ENCODE measurements at places on chromosomes 1 and 21.

DNA sequence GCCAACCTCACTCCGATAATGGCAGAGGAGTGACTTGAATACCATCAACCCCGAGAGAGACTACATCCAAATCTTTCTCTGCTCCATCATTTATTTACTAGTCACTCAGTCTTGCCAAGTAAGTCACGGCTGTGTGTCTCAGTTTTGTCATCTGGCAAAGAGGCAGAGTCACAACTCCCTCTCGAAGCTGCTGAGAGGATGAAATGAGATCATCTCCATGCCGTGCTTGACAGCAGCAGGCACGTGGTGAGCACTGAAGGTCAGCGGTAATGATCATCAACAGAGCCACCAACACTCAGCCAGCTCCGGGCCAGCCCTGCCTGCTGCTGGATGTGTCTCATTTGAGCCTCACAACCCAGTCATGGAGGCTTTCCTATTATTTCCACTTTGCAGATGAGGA is 19.9 kb downstream of the ALDH4A1 start:
- DNase-seq = peak; percentile 29

- peak; percentile 49 for DNase-seq
These were observed 107.8 kb downstream of the SIK1 start for GRCh38 chr21:43318841-43319781.

DNA sequence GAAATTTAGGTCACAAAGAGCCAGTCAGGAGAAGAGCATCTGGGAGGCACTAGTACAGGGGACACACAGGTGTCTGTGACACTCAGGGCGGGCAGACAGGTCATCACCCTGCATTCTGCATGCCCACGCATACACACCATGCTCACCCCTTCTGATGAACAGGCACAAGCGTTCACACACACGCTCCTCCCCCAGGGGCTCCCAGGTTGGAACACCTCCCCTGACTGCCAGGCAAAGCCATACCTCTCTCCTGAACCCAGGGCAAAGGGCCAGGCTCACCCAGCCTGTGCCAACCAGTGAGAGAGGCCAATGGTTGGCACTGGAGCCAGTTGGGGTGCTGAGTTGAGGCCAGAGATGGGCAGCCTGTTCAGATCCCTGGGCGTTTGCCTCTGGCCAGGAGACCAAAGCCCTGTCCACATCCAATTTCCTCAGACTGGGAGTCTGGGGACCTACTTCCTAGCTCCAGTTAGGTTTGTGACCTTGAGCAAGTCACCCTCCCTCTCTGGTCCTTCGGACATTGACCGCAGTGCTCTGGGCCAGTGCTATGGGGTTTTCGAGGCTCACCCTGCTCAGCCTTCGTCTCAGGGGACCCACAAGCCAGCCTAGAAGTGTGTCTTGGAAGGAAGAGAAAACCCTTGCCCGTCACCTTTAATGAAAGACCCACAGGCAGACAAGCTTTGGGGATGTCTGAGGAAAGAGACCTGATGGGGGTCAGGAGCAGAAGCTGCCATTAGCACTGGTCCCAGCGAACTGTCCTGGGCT is 5.8 kb upstream of the LAD1 start:
- no peak for DNase-seq

- DNase-seq = peak; percentile 99
These were observed 87.9 kb upstream of the HMCN1 start for GRCh38 chr1:185646202-185646683.

DNA sequence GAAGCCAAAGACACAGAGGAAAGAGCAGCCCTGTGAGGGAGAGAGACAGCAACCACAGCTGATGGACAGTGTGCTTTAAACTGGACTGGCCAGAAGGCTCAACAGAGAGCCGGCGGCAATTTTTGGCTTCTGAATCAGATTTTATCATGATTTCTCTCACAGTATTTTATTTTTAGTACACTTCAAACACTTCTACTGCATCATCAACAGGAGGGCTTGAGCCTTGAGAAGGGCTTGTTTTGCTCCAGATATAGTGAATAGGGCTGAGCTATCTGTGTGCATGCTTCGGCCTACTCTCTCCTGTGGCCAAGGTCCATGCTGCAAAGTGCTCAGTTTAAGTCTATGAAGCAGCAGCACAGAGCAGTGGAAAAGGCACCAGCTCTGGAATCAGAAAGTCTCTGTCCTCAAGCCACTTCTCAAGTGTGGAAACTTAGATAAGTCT is 33.3 kb downstream of the ADCY10 start:
- DNase-seq = peak; percentile 19

DNA sequence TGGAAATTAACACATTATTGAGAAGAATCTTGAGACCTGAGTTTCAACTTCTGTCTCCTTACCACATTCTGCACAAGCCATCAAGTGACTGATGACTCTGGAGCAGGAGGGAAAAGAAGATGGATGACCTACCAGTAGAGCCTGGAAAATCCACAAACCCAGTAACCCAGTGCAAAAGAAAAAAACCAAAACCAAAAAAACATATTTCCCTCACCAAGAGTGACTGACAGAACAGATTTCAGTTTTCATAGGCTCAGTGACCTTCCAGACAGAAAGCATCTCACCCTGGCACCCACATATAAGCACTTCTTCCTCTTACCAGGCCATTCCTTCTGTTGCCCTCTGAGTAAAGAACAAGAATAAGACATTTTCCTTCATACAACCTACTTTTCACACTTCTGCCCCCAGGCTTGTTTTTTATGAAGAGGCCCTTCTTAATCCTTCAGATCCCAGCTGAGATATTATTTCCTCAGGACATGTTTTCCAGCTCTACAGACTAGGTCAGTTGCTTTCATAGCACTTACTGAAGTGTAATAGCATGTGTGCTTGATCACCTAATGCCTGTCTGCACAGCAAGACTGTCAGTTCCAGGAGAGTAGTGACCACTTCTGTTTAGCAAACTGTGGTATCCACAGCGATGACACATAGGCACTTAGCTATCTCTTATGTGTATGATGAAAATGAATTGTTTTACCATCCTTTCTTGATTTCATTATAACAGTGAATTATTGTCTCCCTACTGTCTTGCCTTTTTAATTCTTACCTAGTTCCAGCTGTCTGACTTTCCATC is 4.0 kb downstream of the TSACC start:
- no peak for DNase-seq

DNA sequence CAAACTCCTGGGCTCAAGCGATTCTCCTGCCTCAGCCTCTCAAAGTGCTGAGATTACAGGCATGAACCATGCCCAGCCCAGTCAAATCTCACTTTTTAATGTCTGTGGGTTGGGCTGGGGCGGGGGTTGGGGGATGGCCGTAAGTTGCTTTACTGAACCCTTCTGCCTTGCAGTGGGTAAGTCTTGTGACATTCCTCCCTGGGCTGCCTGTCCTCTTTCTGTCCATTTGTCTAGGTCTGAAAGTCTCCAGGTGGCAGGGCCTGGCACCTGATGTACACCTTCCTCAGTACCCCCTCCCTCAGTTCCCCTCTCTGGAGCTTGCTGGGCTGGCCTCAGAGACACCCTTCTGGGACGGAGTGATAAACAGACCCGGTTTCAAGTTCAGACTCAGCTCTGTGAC is 13.3 kb downstream of the ZNF362 start:
- DNase-seq = no peak

GRCh38 chr1:157407917-157408525 is 144.3 kb downstream of the FCRL5 start:
- no peak for DNase-seq

- DNase-seq = no peak
These were observed 53.0 kb downstream of the KANK4 start for GRCh38 chr1:62265956-62266935.

- peak; percentile 48 for DNase-seq
These were observed 26.2 kb downstream of the DMAP1 start for GRCh38 chr1:44239331-44239960.

DNA sequence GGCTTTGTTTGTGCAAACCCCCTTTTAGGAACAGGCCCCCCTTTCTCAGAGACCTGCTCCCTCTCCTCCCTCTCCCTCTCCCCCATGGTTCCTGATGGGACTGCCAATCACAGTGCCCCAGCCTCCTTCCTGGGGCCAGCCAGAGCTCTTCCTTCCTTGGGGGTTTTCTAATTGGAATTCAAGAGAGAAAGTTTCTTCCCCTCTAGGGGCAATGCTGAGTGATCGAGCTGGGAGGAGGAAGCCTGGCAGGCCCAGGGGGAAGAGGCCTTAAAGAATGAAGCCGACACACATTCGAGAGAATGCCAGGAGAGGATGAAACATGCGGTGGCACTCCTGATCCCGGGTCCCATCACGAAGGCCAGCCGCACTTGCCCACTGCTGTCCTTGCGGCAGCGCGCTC is 21.3 kb upstream of the COL16A1 start:
- no peak for DNase-seq

GRCh38 chr1:69836971-69837636 is 269.4 kb downstream of the LRRC7 start:
- DNase-seq = peak; percentile 27

GRCh38 chr1:61238359-61238665 is 156.0 kb downstream of the NFIA start:
- no peak for DNase-seq

DNA sequence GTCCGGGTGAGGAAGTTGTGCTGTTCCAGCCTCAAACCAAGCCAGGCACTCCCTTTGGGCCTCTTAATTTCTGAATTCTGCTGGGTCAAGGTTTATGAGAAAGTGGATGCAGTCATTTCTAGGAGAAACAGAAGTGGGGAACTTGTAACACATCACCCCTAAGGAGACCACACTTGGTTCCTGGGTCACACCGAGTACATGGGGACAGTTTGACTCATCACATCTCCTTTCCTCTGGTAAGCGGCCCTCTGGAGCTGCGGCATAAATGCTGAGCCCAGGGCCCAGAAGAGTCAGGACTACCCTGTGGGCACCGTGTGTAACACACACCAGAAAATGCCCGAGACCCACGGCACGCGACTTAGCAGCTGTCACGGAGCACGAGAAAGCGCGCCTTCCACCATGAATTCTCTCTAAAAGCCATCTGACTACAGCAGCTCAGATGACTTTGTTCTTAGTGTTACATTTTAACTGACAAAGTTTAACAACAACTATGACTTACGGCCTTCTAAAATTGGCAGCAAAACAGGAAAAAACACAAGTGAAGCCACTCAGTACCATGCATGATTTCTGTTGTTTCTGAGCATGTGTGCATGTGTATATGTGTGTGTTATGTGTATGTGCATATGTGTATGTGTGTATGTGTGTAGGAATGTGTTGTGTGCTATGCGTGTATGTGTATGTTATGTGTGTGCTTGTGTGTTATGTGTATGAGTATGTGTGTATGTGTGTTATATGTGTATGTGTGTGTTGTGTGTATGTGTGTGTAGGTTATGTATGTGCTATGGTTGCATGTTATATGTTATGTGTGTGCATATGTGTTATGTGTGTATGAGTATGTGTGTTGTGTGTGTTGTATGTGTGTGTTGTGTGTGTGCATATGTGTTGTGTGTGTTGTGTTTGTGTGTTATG is 50.8 kb downstream of the TOMM20 start:
- peak; percentile 22 for DNase-seq

GRCh38 chr1:236287757-236288619 is 6.2 kb upstream of the ERO1B start:
- no peak for DNase-seq

DNA sequence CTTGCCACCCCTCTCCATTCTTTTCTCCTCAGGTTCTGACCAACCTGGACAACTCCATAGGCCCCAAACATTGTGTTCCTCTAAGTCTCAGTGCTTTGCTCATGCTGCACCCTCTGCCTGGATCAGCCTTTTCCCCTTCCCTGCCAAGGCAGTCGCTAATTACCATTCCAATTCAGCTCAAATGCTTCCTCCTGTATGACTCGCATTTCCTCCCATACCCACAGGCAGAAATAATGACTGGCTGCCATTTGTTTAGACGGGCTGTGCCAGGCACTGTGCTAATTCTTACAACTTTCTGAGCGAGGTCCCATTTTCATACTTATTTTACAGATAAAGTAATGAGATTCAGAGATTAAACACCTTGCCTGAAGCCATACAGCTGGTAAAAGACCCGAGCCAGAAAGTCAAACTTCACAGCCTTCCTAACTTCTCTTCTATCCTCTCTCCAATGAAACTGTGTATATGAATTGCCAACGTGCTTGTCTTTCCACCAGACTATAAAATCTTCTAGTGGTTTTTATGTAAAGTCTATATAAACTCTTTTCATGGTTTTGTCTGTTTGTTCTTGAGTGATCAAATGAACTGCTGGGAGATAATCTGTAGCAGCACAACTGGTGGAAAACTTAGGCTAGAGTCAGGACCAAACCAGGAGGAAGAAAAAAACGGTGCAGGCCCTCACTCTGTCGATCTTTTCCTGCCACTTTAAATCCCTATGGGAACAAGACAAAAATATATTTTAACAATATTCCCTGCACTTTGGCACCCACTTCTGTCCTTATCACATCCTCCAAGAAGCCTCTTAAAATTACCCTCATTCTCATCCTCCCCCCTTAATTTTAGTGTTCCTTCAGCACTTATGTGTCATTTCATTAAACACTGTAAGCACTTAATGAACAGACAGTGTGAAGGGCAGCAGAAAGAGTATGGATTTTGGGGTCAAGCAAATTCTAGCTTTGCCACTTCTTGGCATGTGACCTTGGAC is 33.7 kb downstream of the RAB3B start:
- DNase-seq = peak; percentile 25

- no peak for DNase-seq
These were observed 5.3 kb downstream of the FCER1A start for GRCh38 chr1:159307346-159308020.

- no peak for DNase-seq
These were observed 62.2 kb upstream of the ATP1B1 start for GRCh38 chr1:169044296-169044695.

GRCh38 chr1:216919060-216919970 is 196.1 kb upstream of the ESRRG start:
- DNase-seq = no peak

- no peak for DNase-seq
These were observed 11.1 kb downstream of the VANGL2 start for GRCh38 chr1:160411271-160412027.

DNA sequence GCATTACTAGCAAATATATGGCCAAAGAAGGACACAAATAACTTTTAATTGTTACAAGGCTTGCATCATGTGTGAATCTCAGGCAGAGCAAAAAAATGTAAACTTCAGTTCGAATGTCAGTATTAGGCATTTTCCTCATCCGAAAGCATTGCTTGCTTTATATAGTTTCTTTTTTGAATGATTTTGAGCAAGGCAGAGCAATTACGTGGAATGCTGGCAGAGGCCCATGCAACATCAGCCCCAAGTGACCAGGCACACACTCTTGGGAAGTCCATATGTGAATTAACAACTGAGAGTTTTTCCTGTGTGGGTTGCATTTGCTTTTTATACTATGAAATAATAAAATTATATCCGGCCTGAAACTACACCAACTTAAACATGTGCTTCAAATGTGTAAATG is 274.8 kb downstream of the PTPRC start:
- peak; percentile 76 for DNase-seq

- DNase-seq = no peak
These were observed 332.9 kb downstream of the BARHL2 start for GRCh38 chr1:90384193-90384592.
